NCI-H2107 (cell line): ENCODE measurements at places on chromosomes 13 and 19.

- DNase-seq: no peak
These were observed 1.5 kb upstream of the CGB7 start for GRCh38 chr19:49059053-49059452.

- DNase-seq: no peak
These were observed 22.9 kb downstream of the LRCH1 start for GRCh38 chr13:46575818-46576221.

DNA sequence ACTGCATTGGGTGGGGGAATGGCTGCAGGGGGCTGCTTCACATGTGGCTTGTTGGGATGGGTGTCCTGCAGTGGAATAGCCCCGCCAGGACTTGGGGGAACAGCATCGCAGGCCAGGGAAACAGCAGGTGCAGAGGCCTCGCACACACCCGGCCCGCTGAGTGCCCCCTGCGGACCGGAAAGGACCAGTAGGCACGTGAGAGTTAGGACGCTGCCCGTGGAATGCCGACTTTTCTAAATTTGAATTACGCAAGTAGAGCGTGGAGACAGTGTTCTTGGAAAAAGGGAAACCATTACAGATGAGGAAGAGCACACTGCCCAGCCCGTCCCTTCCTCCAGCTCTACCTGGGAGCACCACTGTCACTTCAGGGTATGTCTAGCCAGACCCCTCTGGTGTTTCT, 11.5 kb downstream of the DNM2 start:
- DNase-seq: no peak

- no peak for DNase-seq
These were observed 2.7 kb upstream of the RASA3 start for GRCh38 chr13:114134944-114135610.

- no peak for DNase-seq
These were observed 10.3 kb downstream of the ZNF787 start for GRCh38 chr19:56110515-56111448.

DNA sequence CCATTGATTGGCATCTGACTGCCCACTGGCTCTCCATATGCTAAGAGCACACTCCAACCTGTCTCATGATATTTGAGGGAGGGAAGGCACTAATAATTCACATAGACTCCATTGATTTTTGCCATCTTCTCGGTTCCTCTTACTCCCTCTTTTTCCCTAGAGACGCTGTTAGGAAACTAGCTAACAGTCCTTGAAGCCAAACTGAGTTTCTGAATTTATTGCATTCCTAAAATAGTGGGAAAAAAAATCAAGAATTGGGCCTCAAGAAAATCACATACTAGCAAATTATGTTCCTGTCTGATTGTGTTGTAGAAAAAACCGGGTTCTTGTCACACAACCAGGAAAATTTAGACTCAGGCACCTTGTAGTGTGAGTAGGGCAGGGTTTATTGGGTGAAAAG, 86.4 kb upstream of the SLC7A1 start:
- DNase-seq: no peak

DNA sequence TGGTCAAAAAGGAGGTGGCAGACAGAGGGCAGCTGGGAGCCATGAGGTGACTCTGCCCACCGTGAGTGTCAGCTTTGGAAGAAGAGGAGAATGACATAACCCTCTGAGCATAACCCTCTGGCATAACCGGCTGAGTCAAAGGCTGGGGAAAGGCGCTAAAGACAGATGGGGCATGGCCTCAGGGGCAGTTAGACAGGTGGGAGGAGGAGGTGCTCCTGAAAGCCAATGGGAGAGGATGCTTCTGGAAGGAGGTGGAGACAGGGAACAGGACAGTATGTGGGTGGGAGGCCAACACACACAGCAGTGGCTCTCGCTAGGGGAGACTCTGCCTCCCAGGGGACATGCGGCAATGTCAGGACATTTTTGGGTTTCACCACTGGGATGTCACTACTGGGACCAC, 17.1 kb downstream of the ELAVL1 start:
- DNase-seq: no peak

DNA sequence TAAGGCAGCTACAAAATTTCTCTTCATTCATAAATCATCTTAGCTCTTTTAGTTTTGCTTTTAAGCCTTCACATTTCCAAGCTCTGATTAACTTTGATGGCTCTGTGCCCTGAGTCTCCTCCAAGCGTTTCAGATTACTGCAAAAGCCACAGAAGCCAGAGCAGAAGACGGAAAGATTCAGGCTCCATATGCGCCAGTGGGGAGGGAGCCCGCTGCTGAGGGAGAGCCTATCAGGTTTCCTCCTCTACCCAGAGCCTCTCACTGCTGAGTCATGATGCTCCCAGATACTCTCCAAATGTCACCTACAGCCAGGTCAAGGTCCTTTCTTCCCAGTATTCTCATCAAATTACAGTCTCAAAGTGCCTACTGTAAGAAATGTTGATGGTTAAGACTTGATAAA, 193.6 kb downstream of the RAP2A start:
- DNase-seq: peak; percentile 35

DNA sequence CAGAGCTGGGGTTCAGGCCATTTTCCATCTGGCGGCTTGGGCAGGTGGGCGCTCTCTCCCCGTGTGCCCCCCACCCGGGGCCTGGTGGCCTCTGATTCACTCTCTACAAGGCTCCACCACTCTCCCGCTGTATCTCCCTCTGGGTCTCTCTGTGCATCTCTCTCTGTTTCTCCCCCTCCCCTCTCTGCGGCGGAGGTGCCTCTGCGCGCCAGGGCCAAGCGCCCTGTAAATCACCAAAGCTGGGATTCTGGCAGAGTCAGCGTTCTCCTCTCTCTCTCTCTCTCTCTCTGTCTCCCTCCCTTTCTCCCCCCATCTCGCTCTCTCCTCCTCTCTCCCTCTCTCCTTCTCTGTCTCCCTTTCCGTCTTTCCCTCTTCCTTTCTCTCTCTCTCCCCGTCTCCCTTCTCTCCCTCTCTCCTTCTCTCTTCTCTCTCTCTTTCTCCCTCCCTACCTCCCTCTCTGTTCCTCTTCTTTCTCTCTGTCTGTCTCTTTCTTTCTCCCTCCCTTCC, 3.9 kb downstream of the NFIC start:
- no peak for DNase-seq

- no peak for DNase-seq
These were observed at the start of gene TBXA2R for GRCh38 chr19:3606690-3607289. Gene TBXA2R (minus strand): TSS chr19:3606875. CDS start chr19:3600634, 6,241 bp downstream.

GRCh38 chr13:98529171-98529570, 47.7 kb downstream of the STK24 start:
- DNase-seq: no peak

- no peak for DNase-seq
These were observed 103.3 kb downstream of the SPRY2 start for GRCh38 chr13:80237646-80238045.

GRCh38 chr13:45487604-45488003, 22.9 kb downstream of the COG3 start:
- DNase-seq: no peak

- no peak for DNase-seq
These were observed 86.1 kb downstream of the DHRS12 start for GRCh38 chr13:51717786-51718398.

DNA sequence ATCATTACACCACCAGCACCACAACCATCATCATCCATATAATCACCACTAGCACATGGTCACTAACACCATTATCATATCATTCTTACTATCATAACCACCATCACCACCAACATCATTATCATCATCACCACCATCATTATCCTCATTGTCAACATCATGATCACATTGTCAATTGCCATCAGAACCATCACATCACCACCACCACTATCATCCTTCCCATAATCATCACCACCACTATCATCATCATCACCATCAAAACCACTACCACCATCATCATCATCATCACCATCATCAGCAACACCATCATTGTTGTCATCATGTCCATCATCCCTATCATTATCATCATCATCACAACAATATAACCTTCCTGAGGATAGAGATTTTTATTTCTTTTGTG, 58.1 kb downstream of the MBD3L1 start:
- no peak for DNase-seq

DNA sequence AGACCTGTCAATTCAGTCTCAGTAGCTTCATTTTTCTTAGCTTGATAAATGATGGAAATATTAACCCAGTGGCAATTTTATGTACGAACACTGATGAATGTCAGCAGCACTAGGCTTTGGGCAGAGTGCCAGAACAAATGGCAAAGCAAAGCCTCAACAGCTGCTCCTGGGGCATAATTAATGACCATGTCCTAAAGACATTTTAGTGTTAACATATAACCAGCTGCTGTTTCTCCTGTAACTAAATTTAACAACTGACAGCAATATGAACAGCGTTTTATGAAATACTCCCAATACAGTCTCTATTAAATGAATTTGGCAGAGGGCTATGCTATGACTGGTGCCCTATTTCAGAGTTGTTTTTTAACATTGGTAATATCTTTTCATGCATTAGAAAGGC, 47.1 kb downstream of the ZNF568 start:
- DNase-seq: no peak
